ENCODE measurements at places on chromosomes 6 and 20.

DNA sequence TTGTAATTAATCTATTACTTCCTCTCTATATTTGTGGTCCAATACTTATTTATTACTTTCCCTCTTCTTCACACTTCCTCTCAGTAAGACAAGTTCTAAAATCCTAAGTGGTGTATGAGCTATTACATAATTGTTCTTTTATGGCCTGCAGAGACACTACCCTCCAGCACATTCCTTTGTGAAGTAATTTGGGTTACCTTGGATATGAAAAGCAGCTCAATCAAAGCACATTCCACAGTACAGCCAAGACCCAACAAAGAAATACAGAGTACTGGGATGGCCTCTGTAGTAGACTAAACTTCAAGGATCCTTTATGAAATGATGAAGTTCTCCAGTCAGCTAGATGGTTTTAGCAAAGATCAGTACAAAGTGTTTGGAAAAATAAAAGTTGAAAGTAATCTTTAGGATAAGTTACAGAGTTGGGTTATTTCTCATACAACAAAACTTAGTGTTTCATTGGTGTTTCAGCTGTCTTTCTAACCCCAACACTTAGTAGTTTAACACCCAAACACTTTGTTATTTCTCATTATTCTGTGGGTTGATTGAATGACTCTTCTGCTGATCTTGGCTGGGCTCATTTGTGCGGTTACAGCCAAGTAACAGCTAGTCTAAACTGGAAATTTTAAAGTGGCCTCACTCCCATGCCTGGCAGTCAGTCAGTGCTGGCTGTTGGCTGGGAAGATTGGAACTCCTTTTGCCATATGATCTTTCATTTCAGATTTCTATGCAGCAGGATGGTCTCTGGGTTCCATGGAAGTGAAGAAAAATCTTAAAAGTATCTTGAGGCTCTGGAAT lies 161.5 kb upstream of the POU3F2 start:
- no peak for DNase-seq

DNA sequence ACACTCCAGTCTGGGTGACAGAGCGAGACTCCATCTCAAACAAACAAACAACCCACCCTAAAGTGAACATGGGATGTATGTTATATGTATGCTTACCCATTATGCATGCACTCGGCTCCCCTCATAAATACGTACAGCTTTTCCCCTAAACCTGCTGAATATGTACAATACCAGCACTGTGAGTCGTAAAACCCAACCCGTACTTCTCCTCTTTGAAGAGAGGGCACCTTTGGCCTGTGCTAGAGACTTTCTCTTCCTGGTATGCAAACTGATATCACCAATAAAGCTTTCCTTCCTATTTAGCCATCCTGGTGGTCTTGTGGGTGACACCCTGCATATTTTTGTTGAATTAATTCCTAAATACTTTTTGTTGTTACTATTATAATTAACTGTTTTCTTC lies 51.3 kb downstream of the VSTM2L start:
- DNase-seq = no peak

DNA sequence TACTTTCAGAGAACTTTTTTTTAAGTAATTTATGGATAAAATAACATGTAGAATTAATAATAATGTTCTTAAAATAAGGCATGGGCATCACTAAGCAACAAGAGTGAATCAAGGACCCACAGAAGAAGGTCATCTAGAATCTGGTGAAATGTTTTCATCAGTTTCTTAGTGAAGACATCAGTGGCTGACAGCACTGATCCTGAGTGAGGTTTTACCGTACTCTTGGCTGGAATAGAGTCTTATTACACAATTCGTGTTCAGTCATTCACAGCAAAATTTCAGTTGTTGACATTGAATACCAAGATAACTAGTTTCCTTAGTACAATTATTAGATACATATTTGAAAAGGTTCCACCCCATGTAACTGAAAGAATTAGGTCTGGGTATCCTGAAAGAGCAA lies 140.4 kb downstream of the C6orf58 start:
- no peak for DNase-seq

GRCh38 chr20:59441860-59442810 lies 141.7 kb downstream of the EDN3 start:
- DNase-seq = no peak

- DNase-seq = no peak
Measured at GRCh38 chr20:46113113-46113470, 5.0 kb upstream of the CD40 start.

All from stimulated activated naive CD4-positive, alpha-beta T cell (primary cell).